ENCODE measurements at places on chromosomes 4 and X. TPM values are rescaled to one million over a fixed set of nuclear protein-coding genes. Genes with fewer than 3 reads are reported as not detected.

Gene F11
- 0.48 TPM for total RNA-seq

- H3K27ac ChIP-seq = peak overlapping the region; percentile 40
- H3K36me3 ChIP-seq = no peaks in the 10 kb centered on the region
- DNase-seq = no peak
- H3K4me1 ChIP-seq = no peaks in the 10 kb centered on the region
- H3K27me3 ChIP-seq = no peaks in the 10 kb centered on the region
- no peak overlapping the region for H3K4me3 ChIP-seq
These were observed 28.9 kb downstream of the CYTL1 start for GRCh38 chr4:4990329-4990728.

DNA sequence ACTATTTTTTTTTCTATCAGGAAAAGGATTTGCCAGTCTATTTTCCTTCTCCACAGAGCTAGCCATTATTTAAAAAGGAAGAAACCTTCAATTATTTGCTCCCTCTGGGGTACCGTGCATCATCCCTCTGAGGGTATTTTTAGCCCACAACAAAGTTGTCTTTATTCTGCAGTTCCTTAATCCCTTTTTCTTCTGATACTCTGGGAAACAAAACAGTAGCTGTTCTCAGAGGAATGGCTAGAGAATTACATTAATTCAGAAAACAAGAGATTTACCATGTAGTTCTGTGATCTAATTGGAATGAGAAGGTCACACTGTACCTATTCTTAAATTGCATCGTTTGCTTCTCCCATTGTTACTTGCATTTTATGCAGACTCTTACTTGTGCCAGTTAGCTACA lies 1056.7 kb downstream of the STIM2 start:
- no peaks in the 10 kb centered on the region for H3K27me3 ChIP-seq
- no peak overlapping the region for H3K27ac ChIP-seq
- DNase-seq = no peak

GRCh38 chrX:1185561-1185960 lies 26.9 kb downstream of the CRLF2 start:
- no peaks in the 10 kb centered on the region for H3K4me1 ChIP-seq
- no peaks in the 10 kb centered on the region for H3K36me3 ChIP-seq
- no peaks in the 10 kb centered on the region for H3K27me3 ChIP-seq

- no peak overlapping the region for H3K4me3 ChIP-seq
- H3K36me3 ChIP-seq = no peaks in the 10 kb centered on the region
- no peak overlapping the region for H3K27ac ChIP-seq
- no peaks in the 10 kb centered on the region for H3K4me1 ChIP-seq
- H3K27me3 ChIP-seq = no peaks in the 10 kb centered on the region
- DNase-seq = no peak
These were observed 2.8 kb upstream of the CRLF2 start for GRCh38 chrX:1215123-1215823.

- no peak for DNase-seq
- peaks cover 8% of the 10 kb centered on the region for H3K36me3 ChIP-seq
- no peak overlapping the region for H3K4me3 ChIP-seq
- no peak overlapping the region for H3K27ac ChIP-seq
- H3K27me3 ChIP-seq = no peaks in the 10 kb centered on the region
- H3K4me1 ChIP-seq = no peaks in the 10 kb centered on the region
These were observed 12.4 kb downstream of the BOD1L1 start for GRCh38 chr4:13615161-13615560.

DNA sequence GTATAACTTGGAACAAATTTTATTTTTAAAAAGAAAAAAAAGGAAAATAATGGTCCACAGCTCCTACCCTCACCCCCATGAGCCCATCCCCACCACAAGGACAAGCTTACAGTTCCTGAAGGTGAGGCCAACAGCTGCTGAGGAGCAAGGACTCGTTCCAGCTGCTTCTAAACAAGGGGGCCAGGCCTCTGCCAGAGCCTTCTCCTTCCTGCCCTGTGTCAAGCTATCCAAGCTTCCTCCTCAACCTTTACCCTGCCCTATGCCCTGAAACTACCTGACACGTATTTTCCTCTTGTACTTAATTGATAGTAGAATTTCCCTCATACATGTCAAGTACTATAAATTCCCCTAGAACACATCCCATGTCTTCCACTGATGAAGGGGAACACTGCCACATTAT lies 8.8 kb downstream of the SH3D19 start:
- H3K4me1 ChIP-seq = peaks cover 9% of the 10 kb centered on the region
- H3K27ac ChIP-seq = peak overlapping the region; percentile 42
- H3K36me3 ChIP-seq = no peaks in the 10 kb centered on the region

Gene ARR3
- total RNA-seq = not detected

DNA sequence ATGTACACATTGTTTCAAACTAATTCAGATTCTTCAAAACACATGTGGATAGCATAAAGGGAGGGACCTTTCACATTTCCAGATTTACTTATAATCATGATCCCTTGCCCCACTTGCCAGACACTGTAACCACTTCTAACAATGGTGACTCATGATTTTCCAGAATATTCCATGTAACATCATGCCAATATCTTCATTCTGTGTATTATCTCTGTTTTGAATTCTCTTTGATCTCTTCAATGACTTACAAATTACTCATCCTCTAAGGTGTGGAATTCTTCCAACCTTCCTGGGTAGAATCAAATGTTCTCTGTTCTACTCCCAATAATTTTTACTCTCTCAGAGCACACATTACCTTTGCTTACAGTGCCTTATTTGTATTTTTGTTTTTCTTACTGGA lies 517.1 kb downstream of the PCDH7 start:
- no peaks in the 10 kb centered on the region for H3K36me3 ChIP-seq
- no peak for DNase-seq
- no peaks in the 10 kb centered on the region for H3K4me1 ChIP-seq
- no peak overlapping the region for H3K4me3 ChIP-seq
- H3K27me3 ChIP-seq = no peaks in the 10 kb centered on the region
- H3K27ac ChIP-seq = no peak overlapping the region

All from colonic mucosa (tissue), 4 donors.